ENCODE measurements at places on chromosomes 12 and 14.

DNA sequence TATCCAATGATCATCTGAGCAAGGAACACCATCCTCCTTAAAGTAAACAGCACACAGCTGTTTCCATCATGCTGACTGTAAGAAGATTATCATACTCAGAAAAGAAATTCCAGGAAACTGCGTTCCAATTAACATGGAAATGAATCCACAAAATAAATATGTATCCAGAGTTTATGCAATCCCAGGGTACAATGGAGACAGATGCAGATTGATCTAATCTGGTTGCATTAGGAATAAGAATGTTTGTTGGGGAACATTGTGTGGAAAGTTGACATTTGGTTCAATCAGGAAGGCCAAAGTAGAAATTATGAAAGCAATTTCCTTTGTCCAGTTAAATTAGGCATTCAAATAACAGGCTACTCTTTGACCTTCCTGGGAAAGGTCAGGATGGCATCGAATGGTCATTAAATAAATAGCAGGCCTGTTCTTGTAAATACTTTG is 236.9 kb upstream of the AMIGO2 start:
- no peak for DNase-seq

- no peak for DNase-seq
Observed at GRCh38 chr12:23083267-23083666, 458.3 kb downstream of the ETNK1 start.

- DNase-seq: no peak
Observed at GRCh38 chr14:23359167-23359626, 5.8 kb downstream of the EFS start.

GRCh38 chr12:124742111-124742510 is 121.6 kb downstream of the SCARB1 start:
- no peak for DNase-seq

DNA sequence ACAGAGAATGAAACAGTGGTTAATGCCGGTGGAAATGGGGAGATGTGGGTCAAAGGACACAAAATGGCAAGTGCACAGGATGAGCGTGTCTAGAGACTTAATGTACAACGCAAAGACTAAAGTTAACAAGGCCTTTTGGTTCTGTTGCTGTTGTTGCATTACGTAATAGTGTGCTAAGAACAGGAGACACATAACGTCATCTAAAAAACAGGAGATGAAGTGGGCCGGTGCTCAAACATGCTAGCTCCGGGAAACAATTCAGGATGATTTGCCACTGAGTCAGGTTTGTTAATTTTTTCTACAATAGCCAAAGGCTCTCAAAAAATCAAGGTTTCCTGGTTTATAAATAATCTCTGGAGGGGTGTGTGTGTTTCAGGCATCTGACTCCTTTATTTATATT is 55.5 kb downstream of the ETV6 start:
- no peak for DNase-seq

DNA sequence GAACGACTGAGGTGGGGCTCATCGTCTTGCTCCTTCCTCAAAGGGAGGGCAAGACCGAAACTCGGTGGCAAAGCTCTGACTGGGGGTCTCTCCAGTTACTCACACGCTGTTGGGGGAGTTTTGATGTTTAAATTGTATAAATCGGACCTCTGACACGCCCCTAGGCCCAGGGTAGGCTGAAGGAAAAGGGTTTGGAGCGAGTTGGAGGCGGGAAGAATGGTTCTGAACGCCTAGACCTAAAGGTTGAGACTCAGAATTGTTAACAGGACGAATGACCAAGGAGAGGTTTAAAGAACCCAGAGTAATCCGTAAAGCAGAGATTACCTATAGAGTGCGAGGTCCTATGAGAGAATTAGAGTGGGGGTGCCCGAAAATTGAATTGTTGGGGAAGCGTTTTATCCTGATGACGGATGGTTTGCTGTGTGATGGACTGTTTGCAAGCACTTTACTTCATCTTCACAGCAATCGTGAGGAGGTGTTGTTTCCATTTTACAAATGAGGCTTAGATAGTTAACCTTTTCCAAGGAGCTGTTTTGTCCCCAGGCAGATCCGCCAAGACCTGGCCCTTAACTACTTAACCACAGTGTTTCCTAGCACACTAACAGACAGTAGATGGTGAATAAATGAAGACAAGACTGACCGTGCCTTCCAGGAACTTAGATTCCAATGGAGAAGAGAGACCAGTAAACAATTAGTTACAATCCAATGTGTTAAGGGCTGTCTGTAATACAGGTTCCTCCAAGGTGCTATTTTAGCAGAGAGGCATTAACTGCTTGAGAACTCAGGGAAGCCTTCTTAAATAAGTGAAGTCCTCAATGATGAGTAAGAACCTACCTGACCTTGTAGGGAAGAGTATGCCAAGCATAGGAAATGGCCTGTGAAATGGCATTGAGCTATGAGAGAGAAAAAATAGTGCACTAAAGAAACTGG is 929 bp upstream of the UBE2N start:
- DNase-seq: no peak

GRCh38 chr14:31070431-31070830 is 44.3 kb upstream of the STRN3 start:
- DNase-seq: no peak

GRCh38 chr12:67758119-67758518 is 109.6 kb downstream of the DYRK2 start:
- no peak for DNase-seq

- DNase-seq: no peak
Observed at GRCh38 chr12:69689638-69690037, 9.5 kb downstream of the BEST3 start.

DNA sequence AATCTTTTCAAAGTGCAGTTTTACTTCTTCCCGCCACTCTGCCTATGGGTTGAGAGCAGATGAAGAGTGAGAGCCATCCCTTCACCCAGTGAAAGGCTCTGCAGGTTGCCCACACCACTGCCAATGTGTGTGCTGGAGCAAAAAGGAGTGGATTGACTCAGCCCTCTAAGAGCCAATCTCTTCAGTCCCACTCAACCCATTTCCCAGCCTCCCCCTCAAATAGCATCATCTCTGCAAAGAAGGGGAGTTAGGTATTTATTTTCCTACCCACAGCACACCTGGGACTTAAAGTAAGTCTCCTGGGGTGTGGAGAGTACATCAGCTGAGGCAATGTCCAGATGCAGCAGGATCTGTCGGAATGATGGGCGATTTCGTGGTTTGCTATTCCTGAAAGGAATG is 15.3 kb downstream of the MAP3K12 start:
- no peak for DNase-seq

DNA sequence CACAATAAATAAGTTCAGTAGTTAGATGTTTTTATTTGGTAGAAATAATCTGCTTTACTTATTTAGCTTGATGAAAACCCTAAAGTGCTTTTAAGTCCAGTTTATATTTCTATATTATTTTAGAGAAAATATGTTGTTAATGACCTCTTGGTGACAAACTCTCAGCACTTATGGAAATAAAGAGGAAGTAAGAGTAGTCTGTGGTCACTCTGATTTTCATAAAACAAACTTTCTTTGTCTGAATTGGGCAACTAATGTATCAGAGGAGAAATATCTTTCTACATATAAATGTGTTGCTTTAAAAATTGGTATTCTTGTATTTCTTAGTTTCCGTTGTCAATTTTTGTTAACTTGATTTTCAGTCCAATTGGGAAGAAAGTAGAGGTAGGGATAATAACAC is 878.9 kb upstream of the SEL1L start:
- no peak for DNase-seq

All from stimulated activated CD4-positive, alpha-beta T cell treated with anti-CD3 and anti-CD28 coated beads, TNF-alpha, amount 100 ng/mL, for 1 hour (primary cell).